Pancreas (tissue), 10 donors: ENCODE measurements at places on chromosomes 7 and 10.

- no peak for DNase-seq
Observed at GRCh38 chr7:154884348-154884920, 118.5 kb downstream of the PAXIP1 start.

- no peak for DNase-seq
Observed at GRCh38 chr10:80484676-80485075, 30.6 kb downstream of the TSPAN14 start.

DNA sequence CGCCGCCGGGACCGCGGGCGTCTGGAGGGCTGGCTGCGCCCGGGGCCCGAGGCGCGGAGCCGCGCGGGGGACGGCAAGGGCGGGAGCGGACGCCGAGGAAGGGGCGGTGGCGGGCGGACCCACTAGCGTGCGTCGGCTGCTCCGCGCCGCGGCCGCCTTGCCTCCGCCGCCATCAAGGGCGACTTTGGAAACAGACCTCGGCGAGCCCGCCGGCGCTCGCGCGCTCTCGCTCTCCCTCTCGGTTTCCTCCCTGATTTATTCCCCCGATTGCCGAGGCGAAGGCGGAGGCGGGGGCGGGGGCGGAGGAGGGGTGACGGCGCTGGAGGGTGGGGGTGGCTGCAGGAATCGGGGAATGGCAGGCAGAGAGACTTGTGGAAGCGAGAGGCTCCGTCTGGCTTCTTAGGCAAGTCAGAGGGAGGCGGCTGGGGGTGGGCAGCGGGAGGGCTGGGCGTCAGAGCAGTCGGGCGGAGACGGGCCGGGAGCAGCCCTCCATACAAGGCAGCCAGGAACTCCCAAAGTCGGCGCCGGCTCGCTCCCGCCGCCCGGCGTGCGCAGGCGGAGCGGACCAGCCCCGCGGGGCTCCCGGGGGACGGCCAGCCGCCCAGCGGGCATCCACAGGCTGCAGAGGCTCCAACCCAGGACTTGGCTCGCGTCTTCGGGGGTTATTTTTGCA lies at the start of gene CACNA2D1:
TSS of gene CACNA2D1 (minus strand) at position 231 of the 673 bp plus-strand sequence.
- DNase-seq, result peak; percentile 34

- no peak for DNase-seq
Observed at GRCh38 chr10:1297566-1298301, 241.5 kb downstream of the WDR37 start.

DNA sequence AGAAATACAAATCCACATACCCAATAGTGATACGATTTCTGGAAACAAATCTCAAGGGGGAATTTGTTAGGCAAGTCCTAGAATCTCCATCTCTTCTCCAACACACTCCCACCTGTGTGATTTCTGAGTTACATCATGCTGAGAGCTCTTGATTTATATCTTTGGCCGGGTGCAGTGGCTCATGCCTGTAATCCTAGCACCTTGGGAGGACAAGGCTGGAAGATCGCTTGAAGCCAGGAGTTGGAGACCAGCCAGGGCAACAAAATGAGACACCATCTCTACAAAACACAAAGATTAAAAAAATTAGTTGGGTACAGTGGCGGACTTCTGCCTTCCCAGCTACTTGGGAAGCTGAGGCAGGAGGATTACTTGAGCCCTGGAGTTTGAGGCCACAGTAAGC lies 1.5 kb upstream of the MTPN start:
- no peak for DNase-seq

DNA sequence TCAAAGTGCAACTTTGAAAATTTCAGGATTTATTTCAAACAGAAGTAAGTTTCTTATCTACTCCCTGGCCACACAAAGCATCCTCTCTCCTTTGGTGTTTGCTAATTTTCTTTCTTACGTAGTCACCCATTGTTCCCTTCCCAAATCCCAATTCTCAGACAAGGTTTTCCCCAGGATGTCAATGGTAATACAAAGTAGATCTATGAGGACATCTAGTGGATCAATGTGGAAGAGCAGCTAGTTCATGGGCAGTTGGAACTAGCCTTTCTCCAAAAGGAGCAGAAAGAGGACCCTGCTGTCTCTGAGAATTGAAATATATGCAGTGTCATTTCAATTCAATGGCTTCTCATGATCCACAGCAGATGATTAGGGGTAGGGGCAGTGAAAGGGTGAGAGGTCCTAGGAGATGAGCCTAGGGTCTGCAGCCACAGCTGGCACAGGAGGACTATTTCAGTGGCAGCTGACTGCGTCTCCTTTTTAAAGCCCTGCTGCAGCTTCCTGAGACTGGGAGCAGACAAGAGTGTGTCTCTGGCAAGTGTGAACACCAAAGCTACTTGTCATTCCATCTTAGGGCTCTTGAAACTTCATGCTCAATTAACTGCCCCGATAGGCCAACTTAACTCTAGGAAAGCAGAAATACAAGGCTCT lies 632.6 kb downstream of the KCNMA1 start:
- no peak for DNase-seq

DNA sequence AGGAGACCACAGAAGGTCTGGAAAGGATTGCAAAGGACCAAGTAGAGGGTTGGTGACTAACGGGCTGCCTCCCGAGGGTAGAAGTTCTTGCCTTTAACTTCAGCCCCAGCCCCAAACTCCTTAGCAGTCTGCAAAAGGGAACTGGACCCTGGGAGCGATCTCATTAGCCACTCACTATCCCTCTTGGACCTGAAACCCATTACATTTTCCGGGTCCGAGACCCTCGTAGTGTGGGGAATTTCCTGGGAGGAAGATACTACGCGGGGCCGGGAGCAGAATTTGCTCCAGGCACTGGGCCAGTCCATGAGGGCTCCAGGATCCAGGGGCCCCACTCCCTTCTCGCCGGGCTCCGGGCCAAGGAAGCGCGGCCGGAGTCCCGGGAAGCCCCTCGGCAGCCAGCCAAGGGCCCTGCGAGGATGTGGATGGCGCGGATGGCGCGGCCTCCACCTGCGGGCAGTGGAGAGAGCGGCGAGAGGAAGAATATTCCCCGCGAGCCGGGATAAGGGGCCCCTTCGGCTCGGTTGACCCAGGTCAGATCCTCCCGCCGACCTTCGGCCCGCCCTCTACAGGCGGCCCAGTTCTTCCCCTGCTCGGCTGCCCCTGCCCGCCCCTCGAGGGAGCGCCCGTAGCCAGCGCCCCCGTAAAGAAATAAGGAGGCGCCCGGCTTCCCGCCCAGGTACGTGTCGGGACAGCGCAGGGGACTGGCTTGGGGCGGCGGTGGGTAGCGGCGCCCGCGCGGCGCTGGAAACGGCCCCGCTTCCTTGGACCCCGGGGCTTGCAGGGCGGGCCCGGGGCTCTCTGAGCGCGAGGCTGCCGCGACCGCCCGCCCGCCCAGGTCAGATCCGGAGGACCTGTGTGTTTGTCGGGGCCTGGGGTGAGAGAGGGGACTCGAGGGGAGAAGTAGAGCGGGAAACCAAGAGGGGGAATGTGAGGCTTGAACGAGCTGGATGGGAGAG lies at the start of gene MYO3A:
TSS of gene MYO3A (plus strand) at position 577 of the 956 bp plus-strand sequence. CDS start 17,882 bp downstream, outside the sequence.
- DNase-seq, result peak; percentile 50

- no peak for DNase-seq
Observed at GRCh38 chr10:127210936-127211466, 14.6 kb upstream of the INSYN2A start.

GRCh38 chr7:30844916-30845315 lies 66.7 kb upstream of the AQP1 start:
- no peak for DNase-seq

DNA sequence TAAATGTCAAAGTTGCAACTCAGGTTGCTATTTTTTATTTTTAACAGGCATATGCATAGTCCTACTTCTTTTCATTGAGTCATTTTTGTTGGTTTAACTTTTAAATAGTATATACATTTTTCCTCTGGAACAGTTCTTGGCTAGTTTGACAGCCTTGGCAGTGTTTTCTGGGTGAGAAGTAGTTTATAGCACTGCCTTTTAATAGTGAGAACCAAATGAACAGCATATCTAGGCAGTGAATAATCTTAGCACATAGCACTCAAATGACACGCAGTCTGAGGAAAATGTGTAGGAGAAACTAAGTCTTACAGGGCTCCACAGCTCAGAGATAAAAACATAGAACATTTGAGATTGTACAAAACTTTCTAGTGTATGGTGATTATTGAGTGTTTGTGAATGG lies 265.5 kb upstream of the POT1 start:
- DNase-seq, result no peak

DNA sequence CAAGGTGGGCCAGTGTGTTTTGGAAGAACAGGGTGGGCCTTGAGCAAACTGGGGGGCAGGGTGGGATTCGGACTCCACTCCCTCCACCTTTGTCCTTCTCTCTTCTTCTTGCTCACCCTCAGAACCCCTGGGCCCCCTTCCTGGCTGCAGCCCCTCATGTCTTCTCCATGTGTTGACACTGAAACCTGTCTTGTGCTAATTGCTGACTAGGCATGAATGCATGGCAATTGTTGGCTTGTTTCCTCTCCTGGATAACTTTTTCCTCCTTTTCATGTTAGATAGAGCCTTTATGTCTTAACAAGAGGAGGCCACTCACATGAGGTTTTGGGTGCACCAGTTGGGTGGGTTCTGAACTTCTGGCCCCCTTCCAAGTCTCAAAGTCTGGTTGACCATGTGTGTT lies 181.6 kb upstream of the MKI67 start:
- no peak for DNase-seq
